ENCODE measurements at places on chromosomes 1 and 21. TPM values are rescaled to one million over a fixed set of nuclear protein-coding genes. Genes with fewer than 3 reads are reported as not detected.

DNA sequence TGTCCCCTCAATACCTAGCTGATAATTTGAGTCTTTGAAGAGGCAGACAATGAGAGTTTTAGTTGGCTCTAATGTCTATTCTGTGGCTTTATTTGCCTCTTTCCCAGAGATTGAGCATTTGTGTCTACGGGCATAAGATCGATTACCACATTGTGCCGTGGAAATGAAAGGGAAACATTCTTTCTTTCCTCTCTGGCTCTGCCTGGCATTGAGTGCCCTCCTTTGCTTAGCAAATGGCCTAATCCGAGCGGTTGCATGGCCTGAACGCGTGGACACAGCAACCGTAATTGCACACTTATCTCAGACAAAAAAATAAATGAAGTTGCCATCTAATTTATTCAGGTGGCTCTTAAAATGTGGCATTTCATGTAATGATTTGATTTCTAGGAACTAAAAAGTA, 247.9 kb downstream of the ADGRL2 start:
- no peak for DNase-seq

GRCh38 chr1:220750131-220750515, 2.0 kb downstream of the MTARC2 start:
- no peak for DNase-seq

DNA sequence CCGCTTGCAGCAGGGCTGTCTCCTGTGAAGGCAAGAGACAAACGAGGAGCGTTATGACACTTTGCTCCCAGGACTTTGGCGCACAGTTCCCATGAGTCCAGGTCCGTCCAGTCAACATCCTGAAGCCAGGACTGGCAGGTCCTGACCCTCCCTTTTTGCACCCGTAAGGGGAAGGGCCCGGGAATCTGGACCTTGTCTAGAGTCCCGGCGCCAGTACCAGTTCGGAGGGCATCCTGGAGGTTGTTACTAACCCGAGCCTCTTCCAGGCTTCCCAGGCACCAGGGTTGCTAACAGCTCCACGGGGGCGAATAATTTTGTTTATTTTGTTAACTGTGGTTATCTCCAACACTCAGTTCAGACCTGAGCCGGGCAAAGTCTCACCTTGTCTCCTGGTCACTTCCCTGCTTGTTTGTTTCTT, 682 bp upstream of the RWDD3 start:
- no peak for DNase-seq

RGS16 gene
- total RNA-seq: 70.7 TPM

DNA sequence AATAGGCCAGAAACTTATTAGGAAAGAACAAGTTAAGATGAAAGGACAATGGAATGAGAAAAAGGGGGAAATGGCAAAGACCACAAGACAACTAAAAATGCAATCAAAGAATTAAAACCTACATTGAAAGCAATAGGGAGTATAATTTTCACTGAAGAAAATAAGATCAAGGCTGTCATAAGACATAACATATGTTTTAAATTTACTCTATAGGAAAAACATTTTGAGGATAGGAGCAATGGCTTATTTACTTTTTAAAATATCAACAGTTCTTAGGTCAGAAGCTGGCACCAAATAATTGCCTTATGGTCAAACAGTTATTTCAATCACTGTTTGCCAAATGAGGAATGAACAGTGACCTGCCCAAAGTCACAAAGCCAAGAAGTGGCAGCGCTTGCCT, 171.2 kb upstream of the HOOK1 start:
- no peak for DNase-seq

GRCh38 chr1:3402258-3403010, 52.0 kb upstream of the ARHGEF16 start:
- DNase-seq: no peak

Data from activated naive CD8-positive, alpha-beta T cell treated with anti-CD3 and anti-CD28 coated beads for 36 hours (primary cell).